ENCODE measurements at places on chromosomes 3 and 15.

DNA sequence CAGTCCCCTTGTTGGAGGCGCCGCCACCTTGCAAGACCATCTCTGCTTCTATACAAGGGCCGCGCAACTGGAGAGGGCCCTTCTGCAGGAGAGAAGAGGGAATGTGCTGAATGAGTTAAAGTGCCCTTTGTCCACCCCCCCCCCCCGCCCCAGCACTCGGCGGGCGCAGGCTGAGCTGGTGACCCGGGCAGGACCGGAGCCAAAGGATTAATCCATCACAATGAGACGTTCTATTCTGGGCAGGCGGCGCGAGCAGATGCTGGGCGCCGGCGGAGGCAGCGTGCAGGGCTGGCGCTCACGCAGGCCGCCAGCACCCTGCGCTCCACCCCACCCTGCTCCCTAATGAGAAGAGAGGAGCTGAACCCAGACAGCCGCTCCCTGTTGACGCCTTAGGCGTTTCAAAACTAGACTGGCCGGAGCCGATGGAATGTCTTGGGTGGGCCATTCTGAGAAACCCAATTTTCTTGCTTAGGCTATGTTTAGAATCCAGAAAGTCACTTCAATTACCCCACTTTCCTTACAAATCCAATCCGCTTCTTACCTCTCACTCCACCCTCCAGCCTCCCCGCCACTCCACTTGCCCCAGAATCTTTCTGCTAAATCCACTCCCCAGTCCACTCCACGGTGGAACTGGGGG is 32.9 kb downstream of the GJD2 start:
- peak; percentile 81 for DNase-seq

GRCh38 chr3:46407970-46408369 is 911 bp downstream of the CCRL2 start:
- DNase-seq = no peak

GRCh38 chr15:63736287-63736686 is 97.5 kb downstream of the HERC1 start:
- DNase-seq = no peak

GRCh38 chr3:43102773-43103480 is 3.0 kb downstream of the POMGNT2 start:
- no peak for DNase-seq

- no peak for DNase-seq
These were observed 2.2 kb downstream of the TEX264 start for GRCh38 chr3:51673181-51673801.

DNA sequence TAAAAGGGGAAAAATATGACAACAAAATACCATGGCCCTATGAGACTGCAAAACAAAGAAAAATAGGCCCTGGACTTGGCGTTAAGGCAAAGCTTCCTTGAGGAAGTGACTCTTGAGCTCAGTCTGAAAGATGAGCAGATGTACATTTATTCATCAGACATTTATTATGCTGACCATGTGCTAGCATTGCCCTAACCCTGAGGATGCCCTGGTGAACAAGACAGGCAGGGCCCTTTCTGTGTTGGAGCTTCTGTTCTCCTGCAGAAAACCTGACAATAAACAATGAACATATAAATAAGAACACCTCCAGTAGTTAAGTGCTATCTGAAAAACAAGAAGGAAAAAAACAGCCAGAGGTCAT is 12.4 kb downstream of the TF start:
- no peak for DNase-seq

GRCh38 chr15:100740138-100740537 is 137.7 kb downstream of the ASB7 start:
- no peak for DNase-seq

DNA sequence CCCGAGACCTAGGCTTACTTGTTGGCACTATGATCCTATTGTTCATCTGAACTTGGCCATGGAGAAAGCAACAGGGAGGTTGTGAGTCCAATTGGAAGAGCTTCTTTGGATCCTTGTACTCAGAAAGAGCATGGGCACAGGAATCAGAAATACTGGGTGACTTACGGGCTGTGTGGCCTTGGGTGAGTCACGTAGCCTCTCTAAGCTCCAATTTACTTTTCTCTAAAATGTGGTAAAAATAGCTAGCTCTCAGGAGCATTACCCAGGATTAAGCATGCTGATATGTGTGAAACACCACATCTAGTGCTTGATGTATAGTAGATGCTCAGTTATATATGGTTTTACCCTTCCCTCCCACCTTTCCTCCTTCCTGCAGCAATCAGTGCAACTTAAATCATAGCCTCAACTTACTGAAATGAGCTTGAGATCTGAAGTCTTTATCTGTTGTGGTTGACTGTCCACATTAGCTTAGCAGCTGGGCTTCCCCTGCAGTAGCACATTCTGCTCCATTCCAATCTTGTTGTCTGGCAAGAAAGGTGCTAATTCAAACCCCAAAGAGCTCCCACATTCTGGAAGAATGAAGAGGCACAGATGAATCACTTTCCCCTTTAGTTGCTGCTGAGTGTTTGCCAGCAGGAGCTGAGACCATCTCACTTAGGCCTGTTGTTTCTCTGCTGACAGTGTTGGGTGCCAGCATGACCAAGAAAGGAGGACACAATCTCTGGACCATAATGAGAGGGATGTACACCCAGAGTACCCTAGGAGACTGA is 299.1 kb upstream of the TRIM42 start:
- DNase-seq = no peak

DNA sequence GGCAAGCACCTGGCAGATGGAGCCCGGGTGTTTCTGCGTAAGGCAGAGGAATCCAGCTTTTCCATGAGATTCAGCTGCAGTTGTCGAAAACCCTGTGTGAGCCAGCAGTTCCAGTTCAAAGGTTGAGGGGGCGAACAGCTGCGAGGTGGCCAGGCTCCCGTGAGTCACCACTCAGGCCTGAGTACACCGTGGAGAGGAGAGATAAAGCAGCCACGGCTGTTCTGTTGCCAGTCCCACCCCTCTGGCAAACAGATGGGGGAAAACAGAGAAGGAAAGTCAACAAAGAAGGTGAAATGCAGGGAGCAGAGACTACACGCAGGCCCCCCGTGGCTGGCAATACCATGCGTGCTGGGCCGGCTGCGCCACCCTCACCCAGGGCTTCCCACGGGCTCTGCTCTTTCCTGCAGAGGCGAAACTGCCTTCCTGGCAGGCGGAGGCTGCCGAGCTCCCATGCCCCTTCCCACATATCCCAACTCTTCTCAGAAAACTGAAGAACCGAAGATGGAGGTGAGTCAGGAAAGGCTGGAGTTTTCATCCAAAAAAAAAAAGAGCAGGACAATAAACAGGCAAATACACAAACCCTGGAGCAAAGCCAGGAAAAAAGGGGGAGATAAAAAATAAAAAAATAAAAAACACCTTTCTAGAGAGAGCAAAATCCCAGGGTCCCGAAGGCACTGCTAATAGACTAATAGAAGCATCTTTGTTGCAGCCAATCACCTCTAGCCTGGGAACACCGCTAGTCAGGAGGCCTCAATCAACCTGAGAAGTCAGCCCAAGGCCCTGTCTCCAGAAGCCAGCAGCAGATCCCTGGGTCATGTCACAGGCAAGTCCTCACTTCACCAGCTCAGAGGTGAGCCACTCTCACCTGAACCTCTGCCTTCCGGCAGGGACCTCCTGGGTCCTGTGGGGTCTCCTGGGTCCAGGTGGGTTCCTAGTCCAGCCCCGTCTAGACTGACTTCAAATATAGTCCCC is 37.7 kb downstream of the FAM174B start:
- DNase-seq = no peak

- DNase-seq = peak; percentile 42
These were observed 46.1 kb downstream of the BTD start for GRCh38 chr3:15647611-15648167.

- peak; percentile 38 for DNase-seq
These were observed 15.4 kb downstream of the DPH3 start for GRCh38 chr3:16249336-16249735.

DNA sequence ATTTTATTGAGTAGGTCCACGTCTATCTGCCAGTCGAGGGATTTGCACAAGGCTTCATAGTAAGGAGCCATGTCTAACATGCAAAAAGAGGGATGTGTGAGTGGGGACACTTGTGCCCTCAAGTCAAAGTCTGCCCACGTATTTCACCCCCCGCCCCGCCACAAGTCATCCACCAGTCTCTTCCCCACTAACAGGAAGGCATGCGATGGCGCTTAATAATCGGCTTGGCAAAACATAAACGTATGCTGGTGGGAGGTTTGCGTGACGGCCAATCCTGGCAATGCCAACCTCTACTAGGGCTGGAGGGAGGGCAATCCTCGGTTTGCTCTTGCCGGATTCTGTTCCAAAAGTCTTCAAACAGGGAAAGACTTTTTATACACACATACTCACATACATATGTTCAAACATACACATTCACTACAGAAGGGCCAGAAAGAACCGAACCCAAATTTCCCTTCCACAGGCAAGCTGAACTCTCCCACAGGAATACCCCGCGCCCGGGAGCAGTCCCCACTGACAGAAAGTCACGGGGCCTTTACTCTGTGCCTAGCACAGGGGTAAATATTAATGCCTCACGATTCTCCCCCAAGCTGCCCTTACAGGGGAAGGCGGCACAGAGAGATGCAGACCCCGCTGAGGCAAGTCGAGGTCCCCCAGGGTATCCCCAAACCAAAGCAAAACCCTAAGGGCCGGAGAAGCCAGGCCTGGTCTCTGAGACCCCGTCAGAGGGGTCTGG is 675 bp downstream of the PSMD6 start:
- no peak for DNase-seq

DNA sequence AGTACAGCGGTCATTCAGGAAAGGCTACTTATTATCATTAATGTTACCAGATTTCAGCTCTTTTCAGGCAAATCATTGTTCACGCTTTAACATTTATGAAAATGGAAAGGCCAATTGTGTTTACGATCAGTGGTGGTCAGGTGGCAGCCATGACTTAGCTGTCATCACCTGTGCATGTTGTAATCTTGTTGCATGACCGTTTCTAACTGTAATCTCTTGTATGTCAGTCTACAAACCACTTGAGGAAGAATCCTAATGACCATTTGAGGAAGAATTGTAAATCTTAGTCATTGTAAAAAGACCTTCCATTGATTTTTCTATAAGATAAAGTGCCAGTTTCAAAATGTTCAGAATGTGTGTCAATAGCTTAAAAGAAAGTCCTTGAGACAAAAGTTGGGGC is 100.4 kb downstream of the SERPINI1 start:
- DNase-seq = no peak

DNA sequence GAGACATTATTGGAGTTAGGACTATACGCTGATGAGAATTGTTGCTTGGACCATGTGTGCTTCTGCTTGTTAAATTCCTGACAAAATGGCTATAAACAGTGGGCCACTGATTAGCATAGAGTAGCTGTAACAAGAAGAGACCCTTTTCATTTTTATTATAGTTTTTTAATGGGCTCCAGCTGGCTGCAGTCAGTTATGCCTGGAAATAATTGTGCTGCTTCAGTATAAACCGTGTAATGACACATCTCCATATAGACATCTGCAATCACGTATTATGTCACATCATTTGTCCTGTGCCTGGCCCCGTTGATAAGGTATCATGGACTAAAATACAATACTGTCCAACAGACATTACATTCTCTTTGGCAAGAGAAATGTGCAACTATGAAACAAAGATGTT is 50.9 kb downstream of the ARPP21 start:
- DNase-seq = no peak

- DNase-seq = no peak
These were observed 85.1 kb upstream of the MYRIP start for GRCh38 chr3:39724233-39724846.

GRCh38 chr3:122183521-122183892 is at the start of gene CASR:
Gene CASR (plus strand): TSS chr3:122183668. CDS start chr3:122254190, 70,522 bp downstream.
- no peak for DNase-seq

GRCh38 chr15:41989573-41990242 is 17.4 kb upstream of the EHD4 start:
- peak; percentile 82 for DNase-seq

- no peak for DNase-seq
These were observed 176.9 kb downstream of the BBX start for GRCh38 chr3:107699682-107700081.

DNA sequence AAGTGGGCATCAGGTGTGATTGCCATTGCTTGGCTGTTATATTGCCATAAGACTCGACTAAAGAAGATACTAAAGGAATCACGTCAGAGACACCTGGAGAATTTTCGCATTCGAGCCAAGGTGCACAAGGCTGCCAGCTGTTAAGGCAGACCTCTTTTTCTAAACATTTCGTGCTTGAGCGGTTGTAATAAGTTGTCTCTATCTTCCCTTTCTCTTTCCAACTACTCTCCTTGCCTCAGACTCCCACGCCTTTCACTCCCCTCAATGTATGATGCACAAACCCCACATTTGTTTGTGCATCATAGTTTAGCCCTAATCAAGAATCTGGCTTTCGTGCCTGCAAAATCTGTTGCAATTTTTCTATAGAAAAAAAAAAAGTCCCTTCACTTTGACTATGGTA is 118.0 kb downstream of the IQCH start:
- no peak for DNase-seq

DNA sequence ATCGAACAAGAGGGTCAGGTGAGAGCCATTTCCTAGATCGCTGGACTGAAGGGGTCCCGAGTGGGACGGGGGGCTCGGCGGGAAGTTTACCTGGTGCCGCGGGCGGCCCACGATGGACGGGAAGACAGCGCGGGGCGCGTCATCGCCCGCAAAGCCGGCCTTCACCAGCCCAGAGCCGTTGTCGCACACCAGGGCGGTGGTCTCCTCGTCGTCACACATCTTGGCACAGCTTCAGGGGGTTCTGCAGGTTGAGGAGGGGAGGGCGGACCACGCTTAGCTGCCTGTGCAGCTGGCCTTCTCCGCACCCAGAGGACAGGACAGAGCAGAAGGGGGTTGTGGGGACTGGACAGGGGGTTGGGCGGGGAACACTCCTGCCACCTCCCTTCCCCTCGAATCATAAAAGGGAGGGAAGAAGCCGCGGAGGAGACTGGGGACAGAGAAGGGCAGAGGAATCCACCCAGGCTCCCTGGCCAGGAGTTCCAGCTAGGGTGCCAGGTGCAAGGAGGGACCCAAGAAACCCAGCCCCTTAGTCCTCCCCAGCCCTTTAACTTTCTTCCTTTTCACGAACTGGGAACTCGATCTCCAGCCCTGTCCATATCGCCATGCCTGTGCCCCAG is 651 bp downstream of the ACTC1 start:
- DNase-seq = no peak

GRCh38 chr3:120449701-120450599 is 842 bp downstream of the FSTL1 start:
- no peak for DNase-seq

- no peak for DNase-seq
These were observed 137.6 kb upstream of the TLE3 start for GRCh38 chr15:70235347-70235746.
